CD4-positive, alpha-beta memory T cell (primary cell): ENCODE measurements at places on chromosomes 6 and 20.
A peak's percentile ranks its signal among the peaks of the same experiment; 100 is the strongest.

DNA sequence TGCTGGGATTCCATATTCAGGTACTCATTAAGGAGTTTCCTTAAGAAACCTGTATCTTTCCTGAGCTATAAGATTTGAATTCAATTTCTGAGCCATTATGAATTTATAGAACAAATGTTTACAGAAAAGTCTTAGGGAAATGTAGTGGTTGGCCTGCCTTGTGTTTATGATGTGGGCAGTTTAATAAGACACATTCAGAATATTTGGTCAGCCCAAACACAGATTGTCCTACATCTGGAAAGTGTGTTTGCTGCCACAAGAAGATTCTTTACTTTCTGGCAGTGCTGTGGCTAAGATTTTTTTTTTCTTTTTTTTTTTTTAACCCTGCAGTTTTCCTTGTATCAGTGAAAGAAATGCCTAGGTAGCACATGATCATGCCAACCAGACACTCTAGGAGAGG, 15.2 kb downstream of the TBX18 start:
- H3K27me3 ChIP-seq: no peaks in the 10 kb centered on the region
- no peak overlapping the region for H3K27ac ChIP-seq
- no peak overlapping the region for H3K4me3 ChIP-seq
- H3K36me3 ChIP-seq: no peaks in the 10 kb centered on the region
- no peak for DNase-seq
- H3K4me1 ChIP-seq: no peaks in the 10 kb centered on the region

- no peak overlapping the region for H3K4me3 ChIP-seq
- H3K27ac ChIP-seq: no peak overlapping the region
- H3K36me3 ChIP-seq: no peaks in the 10 kb centered on the region
- no peaks in the 10 kb centered on the region for H3K4me1 ChIP-seq
- H3K27me3 ChIP-seq: no peaks in the 10 kb centered on the region
Observed at GRCh38 chr6:8441452-8441851, 6.1 kb upstream of the SLC35B3 start.

DNA sequence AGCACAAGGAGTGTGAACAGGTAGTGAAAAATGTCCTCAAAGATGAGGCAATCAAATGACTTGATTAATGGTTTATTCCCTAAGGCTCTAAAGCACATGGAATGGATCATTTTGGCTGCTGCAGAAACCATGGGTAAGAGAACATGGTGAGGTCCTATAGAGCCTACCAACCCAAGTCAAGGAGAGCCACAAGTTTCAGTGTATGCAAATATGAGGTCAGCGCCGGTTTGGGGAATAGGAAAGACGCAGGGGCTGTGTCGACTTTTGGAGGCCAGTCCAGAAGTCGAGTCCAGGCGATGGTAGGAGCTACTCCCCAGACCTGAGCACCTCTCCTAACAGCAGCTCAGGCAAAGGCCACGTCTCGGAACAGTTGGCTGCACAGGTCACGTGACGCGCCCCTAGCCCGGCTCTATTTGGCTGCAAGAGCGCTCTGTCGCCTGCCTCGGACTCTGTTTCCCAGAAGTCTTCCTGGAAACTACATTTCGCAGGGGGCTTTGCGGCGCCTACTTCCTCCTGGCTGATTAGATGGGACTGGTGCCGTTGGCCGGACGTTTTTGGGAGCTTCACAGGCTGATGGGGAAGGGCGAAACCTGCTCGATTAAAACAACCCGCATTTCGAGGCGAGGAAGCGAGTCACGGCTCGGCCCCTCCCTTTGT, 74.4 kb upstream of the CHD6 start:
- no peaks in the 10 kb centered on the region for H3K27me3 ChIP-seq
- peak overlapping the region; percentile 85 for H3K27ac ChIP-seq
- peaks cover 12% of the 10 kb centered on the region for H3K4me1 ChIP-seq
- H3K36me3 ChIP-seq: no peaks in the 10 kb centered on the region
- H3K4me3 ChIP-seq: peak overlapping the region; percentile 76

GRCh38 chr6:1901556-1901955, 291.8 kb downstream of the FOXC1 start:
- H3K4me1 ChIP-seq: no peaks in the 10 kb centered on the region
- H3K36me3 ChIP-seq: no peaks in the 10 kb centered on the region
- H3K27ac ChIP-seq: no peak overlapping the region

DNA sequence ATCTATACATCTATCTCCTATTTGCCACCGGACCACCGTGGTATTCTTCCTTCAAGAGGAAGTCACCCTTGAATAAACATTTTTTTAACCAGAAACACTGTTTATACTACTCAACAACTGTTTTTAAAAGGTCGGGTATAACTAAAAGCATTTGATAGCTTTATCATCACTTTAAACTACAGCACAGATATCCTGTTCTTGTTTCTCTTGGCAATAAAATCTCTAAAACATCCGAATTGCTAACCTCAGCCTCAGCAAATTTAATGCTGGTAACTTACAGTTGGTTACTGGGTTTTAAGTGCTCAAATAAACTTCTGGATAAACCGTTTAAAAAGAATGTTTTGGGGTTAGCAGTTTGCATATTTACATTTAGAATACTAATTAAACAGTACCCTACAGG, 20.4 kb downstream of the ZUP1 start:
- H3K4me1 ChIP-seq: peaks cover 4% of the 10 kb centered on the region
- H3K4me3 ChIP-seq: no peak overlapping the region
- no peaks in the 10 kb centered on the region for H3K27me3 ChIP-seq
- H3K27ac ChIP-seq: no peak overlapping the region
- DNase-seq: no peak
